ENCODE measurements at places on chromosomes 16 and 17. TPM values are rescaled to one million over a fixed set of nuclear protein-coding genes. Genes with fewer than 3 reads are reported as not detected.

ABCA3 gene
- 14.5 TPM for total RNA-seq

EFCAB13 gene
- total RNA-seq = 5.9 TPM

HBM gene
- not detected for total RNA-seq

ADGRG1 gene
- total RNA-seq = not detected

SMTNL2 gene
- 176 TPM for total RNA-seq

TMEM132E gene
- total RNA-seq = 0.46 TPM

CA10 gene
- total RNA-seq = not detected

ZCCHC14 gene
- 23.2 TPM for total RNA-seq

AIPL1 gene
- total RNA-seq = not detected

NPW gene
- total RNA-seq = 3.3 TPM

DNA sequence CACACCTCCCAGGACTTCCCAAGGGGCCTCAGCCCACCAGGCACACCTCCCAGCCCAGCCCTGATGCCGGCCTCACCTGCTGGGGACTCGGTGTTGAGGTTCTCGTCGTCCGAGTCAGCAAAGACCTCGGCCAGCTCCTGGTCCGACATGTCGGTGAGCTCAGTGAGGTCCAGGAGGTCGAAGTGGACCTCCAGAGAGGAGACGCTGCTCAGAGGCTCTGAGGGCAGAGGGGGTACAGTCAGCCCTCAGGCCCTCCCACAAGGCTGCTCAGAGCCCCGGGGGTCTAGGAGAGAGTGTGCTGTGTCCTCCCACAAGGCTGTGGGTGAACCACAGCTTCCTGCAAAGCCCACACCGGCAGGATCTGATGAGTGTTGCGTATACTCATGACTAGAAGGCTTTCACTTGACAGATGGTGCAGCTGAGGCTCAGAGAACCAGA is 10.5 kb downstream of the DBNDD1 start:
- H3K4me1 ChIP-seq = no peaks in the 10 kb centered on the region
- H3K27me3 ChIP-seq = no peaks in the 10 kb centered on the region
- no peak overlapping the region for H3K4me3 ChIP-seq
- H3K36me3 ChIP-seq = no peaks in the 10 kb centered on the region

- no peaks in the 10 kb centered on the region for H3K36me3 ChIP-seq
- H3K27me3 ChIP-seq = no peaks in the 10 kb centered on the region
- no peak for DNase-seq
- H3K4me3 ChIP-seq = no peak overlapping the region
Observed at GRCh38 chr16:88975511-88976061, 1.4 kb downstream of the CBFA2T3 start.

GRCh38 chr17:42167807-42168206 is 13.0 kb upstream of the RAB5C start:
- no peak for DNase-seq
- H3K36me3 ChIP-seq = no peaks in the 10 kb centered on the region
- H3K4me3 ChIP-seq = no peak overlapping the region
- no peaks in the 10 kb centered on the region for H3K27me3 ChIP-seq
- no peaks in the 10 kb centered on the region for H3K4me1 ChIP-seq

DNA sequence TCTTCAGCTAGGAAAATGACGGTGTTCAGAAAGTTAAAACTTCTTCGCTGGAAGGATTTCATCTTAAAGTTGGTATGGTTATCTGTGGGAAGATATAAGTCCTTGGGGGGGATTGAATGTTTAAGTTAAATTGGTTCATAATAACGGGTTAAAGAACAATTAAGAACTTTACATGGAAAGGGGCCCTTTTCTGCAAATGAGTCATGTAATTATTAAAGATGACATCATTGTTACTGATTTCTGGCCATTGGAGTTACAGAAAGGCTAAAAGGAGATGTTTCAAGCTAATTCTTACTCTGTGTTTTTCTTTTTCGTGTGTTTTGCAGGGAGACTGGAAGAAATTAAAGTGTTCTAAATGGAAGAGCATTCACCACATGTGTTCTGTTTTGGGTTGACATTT is 20.6 kb upstream of the ABCA3 start:
- peaks cover 5% of the 10 kb centered on the region for H3K4me1 ChIP-seq
- no peak overlapping the region for H3K4me3 ChIP-seq
- DNase-seq = no peak
- no peak overlapping the region for H3K27ac ChIP-seq

GRCh38 chr16:12398029-12398682 is 405.5 kb downstream of the CPPED1 start:
- no peaks in the 10 kb centered on the region for H3K27me3 ChIP-seq
- no peaks in the 10 kb centered on the region for H3K4me1 ChIP-seq
- H3K36me3 ChIP-seq = no peaks in the 10 kb centered on the region
- no peak overlapping the region for H3K27ac ChIP-seq
- no peak overlapping the region for H3K4me3 ChIP-seq
- DNase-seq = no peak

GRCh38 chr17:66398059-66398458 is 95.6 kb downstream of the PRKCA start:
- H3K4me3 ChIP-seq = no peak overlapping the region
- no peaks in the 10 kb centered on the region for H3K4me1 ChIP-seq
- no peak for DNase-seq
- no peak overlapping the region for H3K27ac ChIP-seq
- H3K27me3 ChIP-seq = no peaks in the 10 kb centered on the region

DNA sequence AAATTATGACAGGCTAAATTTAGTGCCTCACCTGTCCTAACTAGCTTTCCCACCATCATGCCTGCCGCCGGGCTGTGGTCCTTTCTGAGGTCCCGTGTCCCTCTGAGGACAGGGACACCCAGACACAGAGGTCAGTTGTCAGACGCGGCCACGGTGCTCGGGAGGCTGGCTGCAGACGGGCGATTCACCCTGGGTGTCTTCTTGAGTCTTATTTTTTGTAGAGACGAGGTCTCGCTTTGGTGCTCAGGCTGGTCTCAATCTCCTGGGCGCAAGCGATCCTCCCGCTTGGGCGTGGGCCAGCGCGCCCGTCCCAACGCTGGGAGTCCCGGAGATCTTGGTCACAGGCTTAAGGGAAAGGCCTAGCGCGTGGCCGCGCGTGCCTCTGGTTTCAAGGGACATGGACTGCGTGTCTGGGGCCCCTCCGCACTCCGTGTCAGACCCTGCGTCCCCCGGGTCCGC is 797 bp upstream of the RAB11FIP3 start:
- peaks cover 22% of the 10 kb centered on the region for H3K27me3 ChIP-seq
- H3K27ac ChIP-seq = peak overlapping the region; percentile 71
- H3K36me3 ChIP-seq = no peaks in the 10 kb centered on the region

- no peak overlapping the region for H3K27ac ChIP-seq
- H3K4me3 ChIP-seq = no peak overlapping the region
- H3K27me3 ChIP-seq = no peaks in the 10 kb centered on the region
- no peaks in the 10 kb centered on the region for H3K4me1 ChIP-seq
- H3K36me3 ChIP-seq = no peaks in the 10 kb centered on the region
Observed at GRCh38 chr17:78862073-78863023, 21.7 kb upstream of the USP36 start.

GRCh38 chr16:68655806-68656205 is 10.7 kb downstream of the CDH3 start:
- peak overlapping the region; percentile 94 for H3K27ac ChIP-seq
- no peaks in the 10 kb centered on the region for H3K27me3 ChIP-seq
- H3K4me1 ChIP-seq = peaks cover 63% of the 10 kb centered on the region
- DNase-seq = no peak

Data from cardiac muscle cell (in vitro differentiated cells and primary cell).